ENCODE measurements at places on chromosomes 5 and 9.

- DNase-seq: no peak
These were observed 101.4 kb downstream of the PPARGC1B start for GRCh38 chr5:149831492-149831891.

DNA sequence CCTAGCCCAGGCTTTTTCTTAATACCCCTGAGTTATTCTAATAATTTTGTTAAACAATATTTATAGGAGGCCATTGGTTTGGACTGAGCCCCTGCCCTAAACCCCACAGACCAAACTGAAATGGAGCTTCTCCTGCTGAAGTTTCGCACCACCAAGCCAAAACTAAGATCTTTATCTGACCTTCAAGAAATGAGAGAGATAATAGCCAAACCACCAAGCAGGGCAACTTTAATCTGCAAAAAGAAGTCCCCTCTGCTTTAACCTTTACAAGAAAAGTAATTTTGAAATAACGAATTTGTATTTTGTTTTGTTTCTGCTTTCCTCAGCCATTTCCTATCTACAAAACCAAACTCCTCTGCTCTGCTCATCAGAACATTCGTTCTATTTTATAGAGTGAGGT, 125.5 kb downstream of the PIK3R1 start:
- no peak for DNase-seq

DNA sequence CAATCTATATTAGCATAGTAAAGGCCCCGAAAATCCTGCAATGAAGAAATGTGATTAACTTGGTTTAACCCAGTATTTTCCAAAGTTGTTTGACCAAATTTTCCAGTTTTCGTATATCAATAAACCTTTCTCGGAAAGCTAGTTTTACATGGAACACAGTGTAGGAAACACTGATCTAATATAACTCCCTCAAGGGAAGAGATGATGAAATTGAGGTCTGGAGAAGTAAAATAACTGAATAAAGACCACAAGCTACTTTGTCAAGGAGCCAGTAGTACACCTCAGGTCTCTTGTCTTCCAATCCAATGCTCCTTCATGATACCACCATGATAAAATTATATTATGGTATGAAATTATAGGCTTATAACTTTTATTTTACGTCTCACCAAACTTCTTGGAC, 118.1 kb upstream of the TARS1 start:
- no peak for DNase-seq

DNA sequence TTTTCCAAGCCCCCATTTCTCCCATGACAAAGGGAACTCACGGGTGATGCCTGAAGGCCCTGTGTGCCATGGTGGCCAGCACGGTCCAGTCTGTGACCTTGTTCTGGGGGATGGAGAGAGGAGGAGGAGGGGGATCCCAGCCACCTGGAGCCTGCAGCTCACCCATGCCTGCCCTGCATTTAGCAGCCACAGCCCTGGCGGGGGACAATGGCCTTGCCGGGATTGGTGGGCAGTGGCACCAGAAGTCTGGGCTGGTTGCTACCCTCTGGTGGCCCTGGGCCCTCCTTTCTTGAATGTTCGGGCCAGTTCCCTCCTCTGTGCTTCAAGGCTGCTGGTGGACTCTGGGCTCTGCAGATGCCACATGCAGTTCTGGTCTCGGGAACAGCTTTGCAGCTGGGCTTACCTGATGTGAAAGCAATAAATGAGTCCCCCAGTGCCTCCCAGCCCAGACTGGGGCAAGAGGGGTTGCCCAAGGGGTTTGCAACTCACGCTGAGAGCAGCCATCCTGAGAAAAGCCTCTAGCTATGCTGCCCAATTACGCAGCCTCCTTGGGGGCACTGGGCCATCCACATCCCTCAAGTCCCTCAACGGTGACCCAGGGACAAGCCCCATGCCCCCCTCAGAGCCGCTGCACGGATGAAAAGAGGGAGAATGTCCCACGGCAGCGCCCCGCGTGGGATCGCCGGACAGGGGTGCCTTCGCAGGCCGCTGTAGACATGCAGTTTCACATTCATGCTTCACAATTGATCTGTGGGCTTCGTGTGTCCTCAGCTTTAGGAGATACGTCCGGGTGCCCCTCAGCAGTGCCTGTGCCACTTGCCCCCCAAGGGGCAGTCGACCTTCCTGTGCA, 49.2 kb upstream of the FCN1 start:
- DNase-seq: peak; percentile 65

DNA sequence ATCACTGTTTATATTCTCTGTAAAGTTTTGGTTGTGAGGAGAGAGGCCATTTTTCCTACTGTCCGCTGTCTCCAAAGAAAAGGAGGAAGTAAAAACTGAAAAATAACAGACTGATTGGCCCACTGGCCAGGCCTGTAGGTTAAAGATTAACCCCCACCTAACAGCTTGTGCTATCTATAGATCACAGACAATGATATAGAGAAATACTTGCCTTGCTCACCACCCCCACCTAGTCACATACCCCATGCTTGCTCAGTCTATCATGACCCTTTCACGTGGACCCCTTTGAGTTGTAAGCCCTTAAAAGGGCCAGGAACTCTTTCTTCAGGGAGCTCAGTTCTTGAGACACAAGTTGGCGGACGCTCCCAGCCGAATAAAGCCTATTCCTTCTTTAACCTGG, 357.4 kb downstream of the PRDM9 start:
- no peak for DNase-seq

DNA sequence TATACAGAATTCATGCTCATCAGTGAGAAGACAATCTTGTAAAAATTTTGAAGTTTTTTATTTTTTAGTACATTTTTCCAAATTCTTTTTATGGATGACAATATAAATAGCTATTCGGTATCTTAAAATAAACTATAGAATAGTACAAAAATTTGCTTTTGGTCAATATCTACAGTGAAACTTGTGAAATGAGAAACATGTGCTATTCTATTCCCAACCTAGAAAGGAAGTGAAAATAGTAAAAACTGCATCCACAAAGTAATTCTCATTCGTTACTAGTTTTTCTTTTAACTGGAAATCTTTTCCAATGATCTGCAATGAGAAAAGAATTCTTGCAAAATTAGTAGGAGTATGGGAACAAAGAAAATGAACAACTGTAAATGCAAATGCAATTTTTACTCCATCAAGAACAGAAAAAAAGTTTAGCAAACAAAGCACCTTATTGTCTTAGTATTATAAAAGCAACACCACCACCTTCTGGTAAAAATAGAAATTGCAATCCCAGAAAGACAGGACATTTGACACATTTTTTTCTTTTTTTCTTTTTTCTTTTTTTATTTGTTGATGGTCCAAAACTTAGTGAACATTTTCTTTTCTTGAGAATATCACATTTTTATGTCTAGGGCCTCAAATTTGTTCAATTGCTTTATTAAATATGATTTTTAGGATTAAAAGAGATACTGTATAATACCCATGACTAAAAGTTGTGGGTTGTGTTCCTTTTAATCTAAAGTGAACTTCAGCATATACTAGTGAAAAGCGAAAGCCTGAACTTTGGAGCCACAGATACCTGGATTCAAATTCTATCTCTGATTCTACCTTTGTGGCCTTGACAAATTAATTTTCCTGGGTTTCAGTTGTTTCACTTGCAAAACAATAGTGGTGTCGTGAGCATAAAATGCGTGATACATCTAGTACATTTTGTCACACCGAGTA, 72.3 kb downstream of the SLCO4C1 start:
- DNase-seq: no peak

GRCh38 chr9:82991671-82992070, 71.3 kb downstream of the RASEF start:
- no peak for DNase-seq

- DNase-seq: no peak
These were observed 50.8 kb downstream of the GABBR2 start for GRCh38 chr9:98657897-98658296.

- DNase-seq: peak; percentile 90
These were observed 7.9 kb downstream of the CCL21 start for GRCh38 chr9:34701769-34702736.

DNA sequence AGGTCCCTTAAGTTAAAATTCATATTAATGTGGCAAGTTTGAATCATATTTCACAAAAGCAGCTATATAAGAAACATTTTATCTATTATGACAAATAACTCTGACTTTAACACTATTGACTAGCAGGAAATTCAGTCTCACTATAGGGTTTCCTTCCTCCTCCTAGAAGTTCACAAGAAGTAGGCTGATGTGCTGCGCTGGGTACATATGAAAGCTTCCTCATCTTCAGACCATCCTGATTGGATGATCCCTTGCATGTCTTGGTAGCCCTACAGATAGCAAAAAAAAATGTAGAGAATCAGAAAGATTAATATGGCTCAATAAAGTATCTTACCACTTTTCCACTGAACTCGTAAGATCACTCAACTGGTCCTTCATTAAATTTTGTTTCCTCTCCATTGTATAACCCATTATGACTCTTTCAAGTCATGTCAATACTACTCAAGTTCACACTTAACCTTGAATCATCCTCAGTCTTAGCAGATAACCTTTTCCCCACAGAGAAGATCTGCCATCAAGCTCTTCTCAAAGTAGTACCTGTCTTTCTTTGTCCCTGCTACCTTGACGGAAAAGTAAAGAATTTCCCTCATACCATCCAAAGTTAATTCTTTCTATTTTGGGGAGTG, 11.5 kb upstream of the PSIP1 start:
- no peak for DNase-seq

- peak; percentile 53 for DNase-seq
These were observed 363.4 kb upstream of the SLC30A5 start for GRCh38 chr5:68730220-68730978.

GRCh38 chr9:4936277-4936676, 48.8 kb upstream of the JAK2 start:
- DNase-seq: no peak

DNA sequence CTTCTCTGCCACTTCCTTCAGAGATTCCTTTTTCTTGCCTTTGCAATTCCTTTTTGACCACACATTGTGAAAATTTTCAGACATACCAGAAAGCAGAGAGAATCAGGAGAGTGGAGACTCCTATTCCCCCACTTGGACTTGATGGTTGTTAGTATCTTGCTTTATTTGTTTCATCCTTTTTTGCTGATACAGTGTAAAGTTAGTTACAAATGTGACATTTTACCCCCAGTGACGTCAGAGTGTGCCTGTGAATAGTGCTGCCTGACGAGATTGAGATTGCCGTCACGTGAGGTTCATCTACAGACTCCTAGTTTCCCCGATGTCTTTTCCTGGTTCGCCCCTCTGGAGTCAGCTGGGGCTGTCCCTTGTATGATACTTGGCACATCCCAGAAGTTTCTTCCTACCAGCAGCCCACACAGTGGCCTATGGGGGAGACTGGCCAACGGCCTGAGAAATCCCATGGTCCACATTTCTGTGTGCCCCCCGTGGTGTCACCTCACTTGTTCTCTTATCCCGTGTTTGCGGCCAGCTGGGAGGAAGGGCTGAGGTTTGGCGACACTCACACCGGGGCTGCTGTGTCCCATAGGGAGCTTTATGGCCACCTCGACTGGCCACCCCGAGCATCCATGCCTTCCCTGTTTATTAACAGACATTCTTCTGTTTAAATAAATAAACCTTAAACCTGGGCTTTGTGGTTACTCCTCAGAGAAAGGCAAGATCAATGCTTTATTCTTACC, 48.2 kb upstream of the CACNA1B start:
- DNase-seq: no peak

DNA sequence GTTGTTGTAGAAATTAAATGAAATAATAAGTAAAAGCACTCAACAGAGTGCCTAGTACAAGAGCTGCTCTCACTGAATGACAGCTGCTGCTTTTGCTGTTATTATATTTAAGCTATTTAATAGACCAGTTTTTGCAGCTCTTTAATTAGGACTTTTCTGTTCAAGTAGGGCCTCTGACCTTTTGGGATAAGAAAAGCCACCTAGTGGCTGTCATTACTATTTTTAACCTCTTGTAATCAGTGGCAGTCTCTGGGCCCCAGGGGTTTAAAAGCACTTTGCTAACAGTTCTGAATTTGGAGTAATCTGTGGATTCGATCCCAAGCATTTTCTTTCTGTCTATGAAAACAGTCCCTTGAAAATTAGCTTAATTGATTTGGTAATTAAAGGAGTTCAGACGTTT, 121.1 kb downstream of the NUDT12 start:
- no peak for DNase-seq

DNA sequence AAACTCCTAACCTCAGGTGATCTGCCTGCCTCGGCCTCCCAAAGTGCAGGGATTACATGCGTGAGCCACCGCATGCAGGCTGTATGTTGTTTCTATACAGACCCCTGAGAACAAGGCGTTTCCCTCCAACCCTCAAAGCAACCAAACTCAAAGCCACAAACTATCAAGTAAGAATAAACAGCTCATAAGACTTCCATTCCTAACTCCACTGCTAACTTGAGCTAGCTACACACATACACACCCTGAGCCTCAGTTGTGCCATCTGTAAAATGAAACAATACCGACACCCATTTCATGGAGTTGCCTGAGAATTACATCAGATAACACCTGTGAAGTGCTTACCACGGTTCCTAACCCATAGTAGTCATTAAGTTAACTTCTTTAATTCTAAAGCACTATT, 70.8 kb downstream of the SERINC5 start:
- no peak for DNase-seq

GRCh38 chr5:147169399-147169798, 65.4 kb upstream of the STK32A start:
- DNase-seq: no peak

DNA sequence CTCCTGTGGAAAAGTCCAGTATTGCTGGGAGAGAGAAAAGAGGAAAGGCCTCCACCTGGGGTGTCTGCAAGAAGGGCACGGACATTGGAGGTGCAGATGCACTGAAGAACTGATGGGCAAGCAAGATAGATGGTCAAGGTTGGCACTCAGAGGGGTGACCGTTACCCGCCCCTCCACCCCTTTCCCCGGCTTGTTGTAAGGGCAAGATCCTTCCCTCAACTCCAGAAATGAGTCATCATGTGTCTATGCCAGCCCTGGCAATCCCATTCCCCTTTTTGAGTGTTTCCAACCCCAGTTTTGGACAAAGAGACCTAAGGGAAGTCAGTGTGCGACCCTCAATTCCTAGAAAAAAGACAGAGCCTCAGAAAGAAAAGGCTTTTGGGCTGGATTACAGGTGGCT, 34.9 kb upstream of the ATP6V1G1 start:
- no peak for DNase-seq

- DNase-seq: no peak
These were observed 1.2 kb downstream of the NIPSNAP3B start for GRCh38 chr9:104765138-104765537.

DNA sequence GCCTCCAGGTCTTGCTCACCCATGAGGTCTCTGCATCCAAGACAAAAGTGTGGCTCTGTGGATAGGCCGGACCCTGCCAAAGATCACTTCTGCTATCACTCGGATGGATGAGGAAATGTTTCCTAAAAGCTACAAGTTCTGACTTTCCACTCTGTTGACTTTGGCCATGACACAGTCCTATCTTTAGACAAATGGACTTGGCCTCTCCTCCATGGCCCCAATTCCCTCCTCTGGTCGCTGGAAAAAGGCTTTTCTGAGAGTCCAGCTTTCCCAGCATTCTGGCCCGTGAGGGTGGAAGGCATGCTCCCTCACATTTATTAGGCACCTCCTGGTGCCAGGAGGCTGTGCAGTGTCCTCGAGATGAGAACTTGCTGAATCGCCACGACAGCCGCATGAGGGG, 83.1 kb downstream of the COL27A1 start:
- peak; percentile 77 for DNase-seq

GRCh38 chr9:81635521-81636254, 53.7 kb downstream of the TLE1 start:
- no peak for DNase-seq

Measured in aorta (tissue), 5 donors.